Fibroblast of skin of left quadriceps (primary cell): ENCODE measurements at places on chromosomes 2 and 18.

- no peak for DNase-seq
These were observed 10.7 kb downstream of the ZBTB14 start for GRCh38 chr18:5284808-5285207.

DNA sequence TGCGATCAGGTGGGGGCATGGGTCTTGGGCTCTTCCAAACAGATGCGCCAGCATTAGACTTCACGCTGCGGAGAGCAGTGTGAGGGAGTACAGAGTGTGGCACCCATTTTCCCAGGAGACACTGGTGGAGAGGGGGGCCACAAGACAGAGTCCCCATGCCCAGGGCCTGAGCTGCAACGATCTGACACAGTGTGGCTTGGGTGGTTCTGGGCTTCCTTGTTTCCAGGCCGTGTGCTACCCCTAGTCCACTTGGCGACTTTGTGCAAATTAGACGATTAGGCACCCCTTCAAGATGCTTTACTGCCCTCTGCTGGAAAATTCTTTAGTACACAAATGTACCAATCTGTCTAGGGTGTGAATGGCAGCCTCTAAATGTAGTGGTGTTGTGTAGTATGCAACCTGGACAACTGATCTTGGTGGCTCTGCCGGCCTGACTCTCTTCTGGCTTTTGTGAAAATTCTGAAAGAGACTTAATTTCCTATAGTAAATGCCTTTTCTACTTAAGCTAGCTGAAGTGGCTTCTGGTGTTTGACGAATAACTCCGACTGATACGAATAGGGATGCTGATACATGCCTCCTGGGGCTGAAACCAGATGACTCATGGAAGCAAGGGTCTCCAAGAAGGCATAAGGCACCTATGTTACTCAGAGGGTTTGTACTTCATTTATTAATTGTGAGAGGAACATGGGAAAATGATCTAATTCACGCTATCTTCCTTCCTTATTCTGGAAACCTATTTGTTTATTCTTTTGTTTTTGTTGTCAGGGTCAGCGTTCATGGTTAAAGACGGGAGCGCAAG is 92.3 kb upstream of the SMAD2 start:
- peak; percentile 28 for DNase-seq

DNA sequence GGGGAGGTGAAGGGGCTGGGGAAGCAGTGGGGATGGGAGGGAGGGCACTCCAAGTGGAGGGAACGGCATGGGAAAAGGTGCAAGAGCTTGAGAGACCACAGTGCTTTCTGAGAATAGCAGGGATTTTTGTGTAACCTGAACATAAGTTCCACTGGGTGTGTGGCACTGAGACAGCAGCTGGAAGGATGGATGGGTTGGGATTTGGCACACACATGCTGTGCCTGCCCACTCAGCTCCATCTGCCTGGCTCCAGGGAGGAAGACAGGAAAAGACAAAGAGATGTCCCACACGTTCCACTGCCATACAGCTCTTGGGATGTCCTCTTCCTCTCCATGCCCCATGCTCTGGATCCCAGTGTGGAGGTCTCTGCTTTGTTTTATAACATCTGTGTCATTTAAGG is 114.1 kb upstream of the TEX51 start:
- DNase-seq: no peak

GRCh38 chr2:134975281-134976009 is 56.8 kb downstream of the CCNT2 start:
- DNase-seq: no peak
